NCI-H460 (cell line): ENCODE measurements at places on chromosomes 2 and 18. TPM values are rescaled to one million over a fixed set of nuclear protein-coding genes. Genes with fewer than 3 reads are reported as not detected.

- DNase-seq: no peak
These were observed 238.3 kb upstream of the REV1 start for GRCh38 chr2:99728166-99728565.

CNDP1 gene
- not detected in 2 replicates for total RNA-seq

ABCG8 gene
- total RNA-seq: not detected in 2 replicates

DNA sequence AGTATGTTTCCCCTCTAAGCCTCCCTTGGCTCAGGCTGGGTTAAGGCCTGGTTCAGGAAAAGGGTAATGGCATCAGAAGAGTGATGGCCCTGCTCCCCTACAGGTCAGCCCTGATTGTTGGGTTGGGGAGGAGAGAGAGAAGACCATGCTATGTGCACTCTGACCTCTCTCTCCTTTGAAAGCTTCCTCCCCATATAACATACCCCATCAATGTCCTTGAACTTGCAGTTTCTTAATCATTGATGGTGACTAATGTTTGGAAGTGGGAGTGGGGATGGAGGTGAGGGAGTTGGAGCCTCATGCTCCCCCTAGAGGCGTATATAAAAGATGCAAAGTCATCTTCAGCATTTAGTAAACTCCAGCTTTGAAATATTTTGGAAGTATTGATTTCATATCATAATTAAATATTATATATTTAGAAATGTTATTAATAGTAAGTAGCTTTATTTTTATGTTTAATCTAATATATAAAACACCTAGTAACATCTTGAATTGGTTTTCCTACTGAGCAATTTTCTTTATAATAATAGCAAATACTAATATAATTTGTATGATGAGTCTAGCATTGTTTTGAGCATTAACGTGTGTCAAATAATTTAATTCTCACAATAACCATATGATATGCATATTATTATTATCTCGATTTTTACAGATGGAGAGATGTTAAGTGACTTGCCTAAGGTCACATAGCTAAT lies 8.8 kb downstream of the PLCL1 start:
- peak; percentile 66 for DNase-seq

GRCh38 chr2:78980152-78980465 lies 45.4 kb upstream of the REG3G start:
- no peak for DNase-seq

IL1RL2 gene
- total RNA-seq: not detected in 2 replicates

CD207 gene
- total RNA-seq: not detected in 2 replicates

DNA sequence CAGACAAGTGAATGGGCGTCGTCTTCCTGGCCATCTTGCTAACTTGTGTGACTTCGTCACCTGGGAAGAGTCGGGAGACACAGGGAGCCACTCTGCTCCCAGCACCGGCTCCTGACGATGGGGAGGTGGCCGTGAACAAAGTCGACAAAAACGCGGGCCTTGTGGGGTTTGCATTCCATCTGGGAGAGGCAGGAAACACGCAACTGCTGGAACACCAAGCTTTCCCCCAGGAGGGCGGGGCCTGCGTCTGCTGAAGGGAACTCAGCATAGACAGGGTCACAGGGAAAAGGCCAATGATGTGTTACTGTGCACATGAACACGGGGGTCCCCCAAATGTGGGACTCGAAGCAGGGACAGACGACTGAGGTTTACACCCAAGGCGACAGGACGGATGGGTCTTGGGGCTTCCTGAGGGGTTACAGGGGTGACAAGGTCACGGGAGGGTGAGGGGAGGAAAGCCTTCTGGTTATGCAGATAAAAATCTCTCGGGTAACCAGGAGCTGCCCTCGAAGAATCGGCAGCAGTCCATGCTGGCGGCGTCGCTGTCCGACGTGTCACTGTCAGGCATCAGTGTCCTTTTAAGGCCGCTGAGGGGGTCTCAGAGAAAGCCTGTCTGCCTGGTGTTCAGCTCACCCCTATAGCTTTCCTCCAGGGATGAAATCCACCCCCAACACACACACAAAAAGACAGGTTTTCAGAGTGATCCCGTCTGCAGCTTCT lies 28.2 kb upstream of the PRLH start:
- no peak for DNase-seq

DNA sequence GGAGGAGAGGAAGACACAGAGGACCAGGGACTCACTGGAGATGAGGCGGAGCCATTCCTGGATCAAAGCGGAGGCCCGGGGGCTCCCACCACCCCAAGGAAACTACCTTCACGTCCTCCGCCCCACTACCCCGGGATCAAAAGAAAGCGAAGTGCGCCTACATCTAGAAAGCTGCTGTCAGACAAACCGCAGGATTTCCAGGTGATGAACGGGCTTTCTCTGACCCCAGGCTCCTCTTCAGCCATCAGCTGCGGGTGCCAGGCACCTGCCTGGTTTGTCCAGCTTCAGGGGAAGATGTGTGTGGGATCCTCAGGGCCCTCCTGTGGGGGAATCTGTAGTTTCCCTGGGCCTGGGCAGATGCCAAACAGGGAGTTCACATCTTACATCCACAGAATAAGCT lies 60.4 kb downstream of the DYSF start:
- no peak for DNase-seq

- DNase-seq: no peak
These were observed 676.6 kb downstream of the TDRD15 start for GRCh38 chr2:21800356-21800755.

GRCh38 chr2:238655974-238656722 lies 191.7 kb upstream of the TWIST2 start:
- no peak for DNase-seq

DNA sequence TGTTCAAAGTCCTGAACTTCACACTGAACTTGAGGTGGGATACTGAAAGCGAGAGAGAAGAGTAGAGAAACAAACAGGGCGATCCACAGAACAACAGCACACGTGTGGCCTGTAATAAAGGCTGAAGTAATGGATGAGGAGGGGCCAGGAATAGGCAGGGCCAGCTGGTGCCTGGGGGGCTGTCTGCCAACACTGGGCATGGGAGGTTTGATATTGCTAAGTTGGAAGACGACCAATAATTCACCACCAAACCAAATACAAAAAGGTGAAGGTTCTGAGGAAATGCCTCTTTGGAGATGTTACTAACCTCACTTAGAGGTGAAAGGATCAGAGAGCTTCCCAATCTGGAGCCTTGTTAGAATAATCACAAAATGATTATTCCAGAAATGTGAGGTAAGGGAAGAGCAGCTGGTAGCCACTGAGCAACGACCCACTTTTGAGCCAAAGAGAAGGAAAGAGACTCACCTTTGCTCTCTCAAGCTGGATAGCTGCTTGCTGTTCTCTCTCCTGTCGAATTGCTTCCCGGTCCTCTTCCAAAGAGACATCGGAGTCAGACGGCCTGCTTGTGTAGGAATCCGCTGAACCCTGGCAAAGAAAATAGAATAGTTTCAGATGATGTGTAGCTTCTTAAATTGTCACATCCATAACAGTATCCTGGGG lies 54.7 kb upstream of the ARL5A start:
- no peak for DNase-seq

DNA sequence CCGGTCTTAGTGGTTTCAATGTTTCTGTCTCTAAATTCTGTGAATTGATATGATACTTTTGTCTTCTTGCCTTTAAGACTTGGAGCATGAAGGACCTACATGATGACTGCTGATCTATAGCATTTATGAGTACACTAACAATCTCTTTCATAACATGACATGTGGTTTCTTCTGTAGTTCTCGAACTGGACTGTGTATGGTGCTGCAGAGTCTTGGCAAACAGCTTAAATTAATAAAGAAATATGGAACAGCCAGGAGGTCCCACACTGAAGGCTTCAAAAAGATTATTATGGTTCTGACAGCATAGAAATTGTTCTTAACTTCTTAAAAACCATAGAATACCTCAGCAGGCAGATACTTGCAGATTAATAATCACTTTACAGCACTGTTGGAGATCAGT lies 145.0 kb downstream of the DCC start:
- DNase-seq: no peak

DNA sequence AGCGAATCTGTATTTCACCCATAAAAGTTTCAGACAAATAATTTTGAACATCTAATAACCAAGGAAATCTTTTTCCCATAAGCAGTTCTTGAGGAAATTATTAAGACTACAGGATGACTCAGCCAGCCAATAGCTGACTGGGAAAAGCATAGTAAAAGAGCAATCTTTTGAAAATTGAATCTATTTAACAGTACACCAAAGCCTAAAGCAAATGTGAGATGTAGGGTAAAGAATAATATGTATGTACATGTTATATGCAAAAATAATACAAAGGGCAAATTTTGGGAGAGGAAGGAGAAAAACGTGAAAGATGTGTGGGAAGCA lies 12.6 kb upstream of the KDSR start:
- no peak for DNase-seq

DNA sequence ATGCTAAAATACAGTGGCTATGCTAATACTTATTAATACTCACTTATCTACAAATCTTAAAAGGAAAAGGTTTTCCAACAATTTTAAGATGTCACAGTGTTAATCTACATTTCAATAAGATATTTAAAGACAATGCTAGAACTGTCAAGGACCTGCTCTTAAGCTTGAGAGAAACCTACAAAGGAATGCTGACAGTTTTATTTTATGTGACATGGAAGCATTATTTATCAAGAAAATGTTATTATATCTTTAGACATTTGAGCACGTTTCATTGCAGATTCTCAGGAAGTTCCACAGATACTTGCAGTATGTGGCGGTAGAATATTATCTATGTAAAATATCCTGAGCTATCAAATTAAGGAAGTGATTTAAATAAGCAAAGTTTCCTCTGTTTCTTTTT lies 1255.7 kb upstream of the ZEB2 start:
- no peak for DNase-seq

SULT1C2 gene
- total RNA-seq: not detected in 2 replicates

DNA sequence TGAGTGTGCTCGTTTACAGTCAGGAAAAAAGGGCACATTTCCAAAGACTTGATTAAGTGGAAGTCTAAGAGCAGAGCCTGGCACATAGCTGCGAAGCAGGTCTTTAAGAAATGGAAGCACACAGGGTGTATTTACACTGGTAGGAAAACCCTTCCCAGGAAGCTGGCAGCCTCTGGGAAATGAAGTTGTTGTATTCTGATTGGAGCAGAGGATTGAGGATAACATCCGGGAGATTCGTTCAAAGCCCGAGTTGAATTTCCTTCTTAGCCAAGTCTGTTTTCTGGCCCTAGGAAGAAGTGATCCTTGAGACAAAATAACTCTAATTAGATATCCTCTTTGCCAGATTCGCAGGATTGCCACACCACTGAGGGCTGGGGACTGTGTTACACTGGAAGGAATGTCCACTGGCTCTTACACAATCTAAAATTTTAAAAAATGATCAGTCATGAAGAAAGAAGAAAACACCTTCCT lies 75.9 kb downstream of the ITGB1BP1 start:
- DNase-seq: no peak
